ENCODE measurements at places on chromosomes 5 and 9.

- DNase-seq, result no peak
These were observed 145.7 kb downstream of the ZSWIM6 start for GRCh38 chr5:61477788-61478187.

DNA sequence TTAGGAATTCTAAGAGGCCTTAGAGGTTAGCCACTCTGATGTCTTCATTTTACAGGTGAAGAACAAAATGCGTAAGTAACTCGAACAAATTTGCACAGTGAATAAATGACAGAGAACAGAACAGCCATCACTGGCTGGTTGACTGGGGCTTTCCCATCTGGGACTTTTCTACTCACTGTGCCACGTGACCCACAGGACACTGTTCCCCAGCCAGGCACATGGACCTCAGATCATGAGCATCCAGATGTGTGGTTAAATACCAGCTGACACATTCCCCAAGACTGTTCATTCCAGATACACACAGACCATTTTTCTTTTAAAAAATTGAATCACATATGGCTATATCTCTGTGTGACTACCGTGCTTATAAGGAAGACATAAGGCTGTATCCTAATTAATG is 25.8 kb upstream of the MED10 start:
- DNase-seq, result no peak

DNA sequence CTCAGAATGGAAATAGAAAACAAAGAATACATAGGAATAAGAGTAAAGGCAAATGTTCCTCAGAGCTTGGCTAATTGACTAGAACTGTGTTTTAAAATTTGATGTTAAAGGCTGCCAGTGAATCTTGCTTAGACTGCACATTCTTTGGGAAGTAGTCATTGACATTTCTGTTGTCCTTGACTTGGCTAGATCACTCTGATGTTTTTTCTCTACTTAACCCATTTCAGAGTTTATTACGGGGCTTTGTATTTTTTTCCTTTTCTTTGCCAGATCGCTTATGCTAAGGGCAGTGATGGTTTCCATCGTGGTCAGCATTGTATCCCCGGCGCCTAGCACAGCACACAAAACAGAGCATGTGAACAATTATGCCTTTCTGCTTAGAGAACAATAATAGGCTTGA is 1126.7 kb upstream of the CDH9 start:
- DNase-seq, result peak; percentile 61

- DNase-seq, result peak; percentile 75
These were observed 241.4 kb downstream of the DRD1 start for GRCh38 chr5:175202463-175203068.

- no peak for DNase-seq
These were observed 1099.7 kb downstream of the DTWD2 start for GRCh38 chr5:117888688-117889087.

DNA sequence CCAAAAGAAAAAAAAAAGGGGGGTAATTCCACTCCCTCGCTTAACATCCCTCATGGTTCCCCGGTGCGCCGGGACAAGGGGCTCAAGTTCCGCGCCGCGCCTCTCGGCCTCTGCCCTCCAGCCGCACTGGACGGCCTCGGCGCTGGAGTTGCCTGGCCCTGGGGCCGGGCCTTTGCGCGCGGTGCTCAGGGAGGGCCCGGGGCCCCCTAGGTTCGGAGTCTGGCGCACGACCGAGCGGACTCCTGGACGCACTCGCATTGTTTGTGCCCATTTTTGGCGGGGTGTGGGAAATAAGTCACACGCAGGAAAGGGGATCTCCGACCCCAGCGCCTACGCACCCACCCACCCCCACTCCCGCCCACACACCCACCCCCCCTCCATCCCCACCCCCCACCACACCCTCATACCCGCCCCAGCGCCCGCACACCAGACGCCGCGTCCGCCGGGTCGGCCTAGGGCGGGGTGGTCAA is 381 bp downstream of the MED22 start:
- no peak for DNase-seq

- no peak for DNase-seq
These were observed 26.9 kb upstream of the CEP120 start for GRCh38 chr5:123450114-123450513.

DNA sequence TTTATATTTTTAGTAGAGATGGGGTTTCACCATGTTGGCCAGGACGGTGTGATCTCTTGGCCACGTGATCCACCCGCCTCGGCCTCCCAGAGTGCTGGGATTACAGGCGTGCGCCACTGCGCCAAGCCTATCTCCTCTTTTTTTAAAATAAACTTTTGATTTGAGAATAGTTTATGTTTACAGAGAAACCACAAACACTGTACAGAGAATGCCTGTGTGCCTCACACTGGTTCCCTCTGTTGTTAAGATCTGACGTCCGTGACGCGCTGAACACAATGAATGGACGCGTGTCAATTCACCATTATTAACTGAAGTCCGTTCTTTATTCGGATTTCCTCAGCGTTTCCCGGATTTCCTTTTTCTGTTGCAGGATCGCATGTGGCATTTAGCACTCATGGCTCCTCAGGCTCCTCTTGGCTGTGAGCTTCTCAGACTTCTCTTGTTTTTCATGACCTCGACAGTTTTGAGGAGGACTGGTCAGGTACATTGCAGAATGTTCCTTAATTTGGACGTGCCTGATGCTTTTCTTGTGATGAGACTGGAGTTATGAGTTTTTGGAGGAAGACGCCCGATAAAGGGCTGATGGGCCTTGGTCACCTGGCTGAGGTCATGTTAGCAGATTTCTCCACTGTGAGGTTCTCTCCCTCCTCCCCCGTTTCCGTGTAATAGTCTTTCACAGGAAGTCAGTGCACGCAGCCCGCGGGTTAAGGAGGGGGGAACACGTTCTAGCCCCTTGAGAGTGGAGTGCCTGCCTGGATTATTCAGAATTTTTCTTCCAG is 69.6 kb downstream of the ANKRD33B start:
- no peak for DNase-seq

DNA sequence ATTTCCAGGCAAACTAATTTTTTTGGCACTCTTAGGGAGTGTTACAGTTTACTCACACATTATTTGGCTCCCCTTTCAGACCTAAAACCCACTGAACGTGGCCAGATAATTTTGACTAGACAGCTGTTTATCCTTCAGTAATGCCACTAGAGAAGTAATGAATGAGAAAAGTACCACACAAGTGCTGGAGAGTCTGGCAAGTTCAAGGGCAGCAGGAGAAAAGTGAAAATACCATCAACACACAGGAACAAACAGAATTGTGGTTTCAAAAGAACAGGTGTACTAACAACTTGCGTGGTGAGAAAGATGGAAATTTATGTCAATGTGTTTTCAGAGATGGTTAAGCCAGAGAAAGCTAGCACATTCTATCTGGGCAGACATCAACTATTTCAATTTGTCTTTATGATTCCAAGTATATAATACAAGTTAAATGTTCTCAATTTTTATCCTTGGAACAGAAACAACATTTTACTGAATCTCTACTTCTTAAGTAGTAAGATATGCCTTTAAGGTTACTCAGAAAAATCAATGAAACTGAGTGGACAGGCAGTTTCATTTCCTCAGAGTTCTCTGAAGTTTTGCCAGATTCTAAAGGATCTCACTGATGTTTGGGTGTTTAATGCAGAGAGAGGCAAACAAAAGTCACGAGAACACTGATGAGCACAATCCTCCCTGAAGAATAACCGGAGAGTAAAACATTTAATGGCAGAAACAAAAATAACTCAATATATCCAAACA is 91.0 kb downstream of the ARSB start:
- no peak for DNase-seq

- DNase-seq, result no peak
These were observed 132.5 kb downstream of the GABRB2 start for GRCh38 chr5:161414037-161414436.

- DNase-seq, result no peak
These were observed 68.2 kb downstream of the EBF1 start for GRCh38 chr5:159031513-159031912.

- DNase-seq, result no peak
These were observed 306.6 kb downstream of the SPATA31D1 start for GRCh38 chr9:82295181-82295580.

DNA sequence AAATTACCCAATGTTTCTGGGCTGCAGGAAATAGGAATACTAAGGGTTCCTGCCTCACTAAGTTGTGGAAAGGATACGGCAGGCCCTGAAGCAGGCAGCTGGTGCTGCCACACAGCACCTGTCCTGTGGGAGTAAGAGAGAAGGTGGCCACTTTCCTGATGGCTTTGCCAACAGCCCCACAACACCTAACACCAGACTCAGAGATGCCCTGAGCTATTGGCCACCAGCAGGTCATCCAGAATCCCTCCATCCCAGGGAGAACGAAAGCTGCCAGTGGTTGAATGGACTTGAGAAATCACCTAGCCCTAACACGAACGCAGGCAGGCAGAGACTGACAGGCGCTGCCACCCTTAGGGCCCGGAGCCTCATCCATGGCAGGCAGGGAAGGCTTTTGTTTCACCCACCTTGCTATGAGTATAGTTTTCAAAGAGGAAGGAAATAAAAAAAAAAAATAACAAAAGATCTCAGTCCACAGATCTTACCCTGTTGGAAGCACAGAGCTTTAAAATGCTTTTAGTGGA is 82.2 kb downstream of the DCP2 start:
- DNase-seq, result no peak

DNA sequence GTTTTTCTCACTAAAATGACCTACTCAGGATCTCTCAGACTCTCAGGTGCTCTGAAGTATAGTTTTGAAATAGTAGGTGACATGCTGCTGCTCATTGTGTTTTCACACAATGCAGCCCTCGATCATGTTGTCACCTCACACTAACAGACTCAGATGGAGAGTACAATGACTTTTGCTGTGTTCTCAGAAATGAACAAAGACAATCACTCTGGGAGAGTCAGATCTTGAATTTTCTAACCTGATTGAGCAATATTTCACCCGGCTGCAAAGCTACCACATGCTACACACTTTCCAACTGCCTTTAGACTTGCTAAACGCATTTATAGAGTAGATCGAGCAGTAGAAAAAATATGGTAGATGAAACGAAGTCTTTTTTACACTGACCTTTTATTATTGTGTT is 113.4 kb downstream of the ST8SIA4 start:
- DNase-seq, result no peak

DNA sequence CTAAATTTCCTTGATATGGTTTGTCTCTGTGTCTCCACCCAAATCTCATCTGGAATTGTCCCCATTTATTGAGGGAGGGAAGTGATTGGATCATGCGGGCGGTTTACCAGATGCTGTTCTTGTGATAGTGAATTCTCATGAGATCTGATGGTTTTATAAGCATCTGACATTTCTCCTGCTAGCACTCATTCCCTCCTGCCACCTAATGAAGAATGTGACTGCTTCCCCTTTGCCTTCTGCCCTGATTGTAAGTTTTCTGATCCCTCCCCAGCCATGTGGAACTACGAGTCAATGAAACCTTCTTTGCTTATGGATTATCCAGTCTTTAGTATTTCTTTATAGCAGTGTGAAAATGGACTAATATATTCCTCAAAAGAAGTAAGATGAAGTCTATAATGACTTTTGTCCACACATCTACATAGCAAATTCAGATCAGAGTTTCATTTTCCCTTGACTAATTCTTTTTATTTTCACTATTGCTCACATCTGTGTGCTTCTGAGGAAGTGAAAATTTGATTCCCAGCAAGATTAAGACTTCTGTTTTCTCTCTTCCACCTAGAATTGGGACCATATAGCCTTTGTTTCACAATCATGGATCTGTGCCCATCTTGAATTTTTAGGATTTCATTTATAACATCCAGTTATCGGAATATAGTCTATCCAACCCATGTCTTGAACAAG is 393.5 kb downstream of the DMAC1 start:
- no peak for DNase-seq

DNA sequence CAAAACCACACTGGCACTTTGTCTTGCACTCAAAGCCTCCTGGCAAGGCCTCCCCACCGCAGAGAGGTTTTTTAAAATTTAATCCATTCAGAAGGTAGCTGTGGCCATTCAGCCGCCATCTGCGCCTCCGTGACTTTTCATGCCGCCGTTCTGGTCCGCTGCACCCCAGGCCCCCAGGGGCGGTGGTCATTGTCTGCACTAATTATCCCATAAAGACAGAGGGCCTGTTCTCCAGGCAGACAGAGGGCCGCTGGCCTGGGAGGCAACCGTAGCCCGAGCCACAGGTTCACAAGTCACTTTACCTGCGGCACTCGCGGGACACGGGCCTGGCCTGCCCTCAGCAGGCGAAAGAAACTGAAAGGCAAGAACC is 49.4 kb downstream of the EXD3 start:
- no peak for DNase-seq

GRCh38 chr9:136345281-136346156 is 18.0 kb downstream of the DNLZ start:
- DNase-seq, result no peak

DNA sequence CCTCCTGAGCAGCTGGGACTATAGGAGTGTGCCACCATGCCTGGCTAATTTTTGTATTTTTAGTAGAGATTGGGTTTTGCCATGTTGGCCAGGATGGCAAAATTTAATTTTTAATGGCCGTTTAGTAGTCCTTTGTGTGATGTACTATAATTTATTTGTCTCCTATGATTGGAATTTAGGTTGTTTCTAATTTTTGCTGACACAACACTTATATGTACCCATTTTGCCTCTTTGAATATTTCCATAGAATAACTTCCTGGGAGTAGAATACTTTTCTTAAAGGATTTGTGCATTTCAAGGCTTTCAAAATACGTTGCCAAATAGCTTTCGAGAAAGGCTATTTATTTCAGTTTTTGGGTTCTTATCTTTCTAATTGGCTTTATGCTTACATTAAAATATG is 22.8 kb downstream of the NDFIP1 start:
- DNase-seq, result no peak

DNA sequence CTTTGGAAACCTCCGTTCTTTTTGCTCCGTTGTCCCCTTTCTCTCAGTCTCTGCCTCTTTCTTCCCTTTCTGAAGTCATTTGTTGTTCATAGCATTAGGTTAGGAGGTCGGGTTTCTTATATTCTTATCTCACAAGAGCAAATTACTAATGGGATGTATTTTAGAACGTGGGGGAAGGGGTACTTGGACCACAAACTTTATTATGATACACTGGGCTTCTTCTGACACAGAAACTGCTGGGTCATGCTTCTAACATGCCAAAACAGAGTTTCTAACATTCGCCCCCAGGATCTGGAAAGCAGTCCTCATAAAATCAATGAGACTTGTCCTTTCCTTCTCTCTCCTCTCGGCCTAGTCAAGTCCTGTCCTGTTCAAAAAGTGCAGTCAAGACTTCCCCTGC is 334.4 kb downstream of the GADD45G start:
- DNase-seq, result no peak

GRCh38 chr5:41459557-41459956 is 50.8 kb downstream of the PLCXD3 start:
- no peak for DNase-seq

GRCh38 chr5:73851471-73852181 is 225.6 kb downstream of the ARHGEF28 start:
- DNase-seq, result no peak

GRCh38 chr5:141359790-141360426 is at the start of gene PCDHGB2:
PCDHGB2 (plus strand) TSS chr5:141359994; CDS start chr5:141360136, 142 bp downstream.
- no peak for DNase-seq

DNA sequence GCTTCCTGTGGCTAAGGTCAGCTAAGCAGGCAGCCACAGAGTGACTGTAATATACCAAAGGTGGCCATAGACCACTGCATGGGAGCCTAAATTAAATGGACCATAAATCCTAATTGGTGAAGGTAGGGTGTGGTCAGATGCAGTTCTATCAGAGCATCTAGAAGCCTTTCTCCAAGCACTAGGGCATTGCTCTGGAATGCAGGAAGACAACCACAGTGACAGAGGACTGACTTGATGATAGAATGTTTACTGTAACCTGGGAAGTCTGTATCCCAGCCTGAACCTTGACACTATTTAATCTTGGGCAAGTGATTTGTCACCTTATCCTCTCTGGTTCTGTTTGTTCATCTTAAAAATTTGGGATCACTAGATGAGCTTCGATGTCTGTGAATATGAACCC is 2.3 kb downstream of the FBXO38 start:
- DNase-seq, result no peak

Measured in retinal pigment epithelial cell (primary cell).